Stimulated activated effector memory CD8-positive, alpha-beta T cell treated with anti-CD3 and anti-CD28 coated beads, Interleukin-12 subunit alpha, Interleukin-12 subunit beta, amount 100 ng/mL, for 72 hours (primary cell): ENCODE measurements at places on chromosomes 6 and 20.

DNA sequence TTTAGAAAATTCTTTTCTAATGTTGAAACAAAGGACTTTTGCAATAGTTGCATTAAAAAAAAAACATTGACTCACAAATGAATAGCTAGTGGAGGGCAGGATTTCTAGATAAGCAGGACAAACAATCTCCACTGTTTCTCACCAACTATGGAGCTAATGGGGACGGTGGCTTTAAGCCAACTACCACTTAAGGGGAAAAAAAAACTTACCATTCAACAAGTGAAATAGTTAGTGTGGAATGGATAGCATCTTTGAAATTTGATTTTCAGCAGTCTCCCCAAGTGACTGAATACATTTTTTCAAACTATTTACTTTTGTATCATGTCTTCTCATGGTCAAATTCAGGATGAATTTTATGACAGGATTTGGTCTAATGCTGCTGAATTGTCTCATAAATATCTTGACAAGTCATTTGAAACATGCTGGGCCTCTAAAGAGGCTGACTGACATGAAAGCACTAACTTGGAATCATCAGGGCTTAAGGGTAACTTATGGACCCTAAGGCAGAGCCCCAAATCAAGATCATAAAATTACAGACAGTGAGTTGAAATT is 100.5 kb downstream of the EYA4 start:
- no peak for DNase-seq

GRCh38 chr20:25148181-25148981 is 47.1 kb upstream of the ENTPD6 start:
- peak; percentile 11 for DNase-seq

GRCh38 chr20:58374027-58374850 is 14.8 kb upstream of the VAPB start:
- no peak for DNase-seq

DNA sequence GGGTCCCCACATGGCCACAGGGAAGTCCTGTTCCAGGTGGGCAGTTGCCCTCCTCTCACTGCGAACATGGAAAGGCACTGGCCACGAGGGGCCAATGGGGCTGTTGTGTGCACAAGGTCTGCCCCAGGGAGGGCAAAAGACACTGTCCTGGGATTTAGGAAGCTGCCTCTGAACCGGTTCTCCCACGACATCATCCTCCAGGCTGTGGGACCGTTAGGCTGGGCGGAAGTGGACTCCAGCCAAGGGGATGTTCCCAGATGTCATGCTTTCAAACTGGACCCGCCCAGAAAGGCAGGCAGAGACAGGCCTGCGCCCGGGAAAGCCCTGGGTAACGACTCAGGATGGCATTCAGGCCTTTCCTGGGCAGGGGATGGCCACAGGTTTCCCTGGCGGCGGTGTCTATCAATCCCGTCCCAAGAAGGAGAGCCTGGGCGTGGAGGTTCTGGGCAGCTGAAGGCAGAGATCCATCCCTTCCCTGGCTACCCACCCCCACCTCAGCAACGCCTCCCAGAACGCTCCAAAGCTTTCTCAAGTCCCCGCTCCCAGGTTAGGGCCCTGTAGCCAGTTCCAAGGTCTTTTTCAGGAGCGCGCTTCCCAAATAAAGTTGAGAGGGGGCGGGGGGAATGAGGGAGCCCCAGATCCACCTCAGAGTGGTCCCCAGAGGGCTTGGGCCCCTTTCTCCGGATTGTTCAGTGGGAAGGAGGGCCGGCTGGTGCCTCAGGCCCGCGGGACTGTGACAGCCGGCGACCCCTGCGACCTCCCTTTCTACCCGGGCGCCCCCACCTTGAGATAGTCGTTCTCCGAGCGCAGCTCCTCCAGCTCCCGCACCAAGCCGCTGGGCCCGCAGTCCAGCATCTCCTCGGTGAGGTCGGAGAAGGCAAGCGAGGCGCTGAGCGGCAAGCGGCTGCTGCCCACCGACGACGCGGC is 13.8 kb upstream of the TLDC2 start:
- no peak for DNase-seq

DNA sequence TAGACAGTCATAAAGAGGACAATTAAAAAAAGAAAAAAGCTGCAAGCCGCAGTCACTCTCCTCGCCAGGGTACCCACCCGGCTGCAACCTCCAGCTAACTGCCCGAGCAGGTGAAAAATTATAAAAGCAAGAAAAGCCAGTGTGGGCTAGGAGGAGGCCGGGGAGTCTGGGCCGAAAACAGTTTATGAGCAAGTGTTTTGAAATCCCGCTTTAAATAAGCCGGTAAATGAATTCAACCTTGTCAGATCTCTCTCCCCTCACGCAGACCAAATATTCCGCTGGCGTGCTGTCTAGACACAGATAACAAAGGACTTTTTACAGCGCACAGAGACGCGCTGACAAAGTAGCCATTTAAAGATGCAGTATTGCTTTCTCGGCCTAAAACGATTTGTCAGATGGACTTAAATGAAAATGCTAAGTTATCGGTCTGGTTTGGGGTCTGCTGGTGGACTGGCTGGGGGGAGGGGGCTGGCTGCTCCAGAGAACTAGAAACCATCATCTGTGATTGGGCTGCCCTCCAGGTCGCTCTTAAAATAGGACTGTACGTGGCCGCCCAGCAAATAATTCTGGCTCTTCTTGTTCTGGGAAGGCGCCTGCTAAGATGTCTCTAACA is 24.6 kb downstream of the PMEPA1 start:
- no peak for DNase-seq

- no peak for DNase-seq
Observed at GRCh38 chr20:16189371-16189770, 383.9 kb downstream of the KIF16B start.

GRCh38 chr6:53437557-53438202 is 88.9 kb upstream of the ELOVL5 start:
- DNase-seq = no peak

DNA sequence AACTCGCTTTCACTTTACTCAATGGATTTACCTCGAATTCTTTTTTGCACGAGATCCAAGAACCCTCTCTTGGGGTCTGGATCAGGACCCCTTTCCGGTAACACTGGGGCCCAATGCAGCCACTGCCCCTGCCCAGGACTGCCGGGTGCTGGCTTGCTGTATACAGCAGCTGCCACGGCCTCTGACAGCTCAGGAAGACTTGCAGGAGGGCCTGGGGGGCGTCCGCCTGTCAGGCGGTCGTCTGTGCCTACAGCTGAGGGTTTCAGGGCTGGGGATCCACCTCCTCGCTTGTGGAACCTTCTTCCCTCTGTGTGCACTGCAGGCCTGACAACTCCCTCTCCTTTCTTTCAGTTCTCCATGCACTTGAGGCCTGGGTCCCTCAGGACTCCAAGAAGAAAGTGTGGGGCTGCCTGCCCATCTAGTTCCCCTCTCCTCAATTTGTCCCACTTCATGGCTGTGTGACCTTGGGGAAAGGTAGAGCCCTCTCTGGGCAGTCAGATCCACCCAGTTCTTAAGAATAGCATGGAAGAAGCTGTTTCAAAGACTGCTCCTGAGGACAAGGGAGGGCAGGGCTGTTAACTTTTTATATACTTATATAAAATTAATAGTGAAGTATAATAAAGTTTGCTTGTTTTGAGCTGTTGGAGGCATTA is 75.0 kb upstream of the LGSN start:
- DNase-seq = no peak
